A549 treated with AZD2906 at 1 μM for 4 hours (cell line): ENCODE measurements at places on chromosomes 3 and 15. TPM values are rescaled to one million over a fixed set of nuclear protein-coding genes. Genes with fewer than 3 reads are reported as not detected.

The UBAP1L gene
- 0.53 to 0.97 TPM (median 0.84 TPM) in 5 replicates for total RNA-seq

The ZNF385D gene
- 0.06 TPM in 1 of 5 replicates, not detected in the others for total RNA-seq

The SLC22A13 gene
- total RNA-seq = 0.06 to 0.14 TPM (median 0.09 TPM) in 4 of 5 replicates, not detected in the other

The ADAMTSL3 gene
- total RNA-seq = 0.27 to 0.41 TPM (median 0.37 TPM) in 5 replicates

The COPG1 gene
- total RNA-seq = 72.4 to 91.4 TPM (median 77.7 TPM) in 5 replicates

The ECE2 gene
- not detected in 5 replicates for total RNA-seq

The GUCA1C gene
- total RNA-seq = not detected in 5 replicates

The FAM107A gene
- total RNA-seq = 0.26 to 0.51 TPM (median 0.41 TPM) in 5 replicates
